ENCODE measurements at places on chromosomes 7 and 10.
A peak's percentile ranks its signal among the peaks of the same experiment; 100 is the strongest.

DNA sequence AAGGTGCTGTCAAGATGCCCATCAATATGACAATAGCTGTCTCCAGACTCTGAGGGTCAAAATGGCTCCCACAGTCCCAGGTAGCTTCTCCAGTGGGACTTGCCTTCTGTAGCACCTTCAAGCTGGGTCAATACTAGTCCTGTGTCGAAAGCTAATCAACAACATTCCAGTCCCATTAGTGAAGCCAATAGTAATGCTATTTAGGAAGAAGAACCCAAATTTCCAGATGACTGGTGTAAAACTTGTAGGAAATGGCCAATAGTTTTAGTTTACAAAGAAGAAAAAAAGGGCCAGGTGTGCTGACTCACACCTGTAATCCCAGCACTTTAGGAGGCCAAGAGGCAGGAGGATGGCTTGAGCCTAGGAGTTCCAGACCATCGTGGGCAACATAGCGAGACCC lies 2.0 kb upstream of the SPOCK2 start:
- DNase-seq = no peak

- no peak for DNase-seq
These were observed 32.5 kb upstream of the TBX20 start for GRCh38 chr7:35286422-35286821.

DNA sequence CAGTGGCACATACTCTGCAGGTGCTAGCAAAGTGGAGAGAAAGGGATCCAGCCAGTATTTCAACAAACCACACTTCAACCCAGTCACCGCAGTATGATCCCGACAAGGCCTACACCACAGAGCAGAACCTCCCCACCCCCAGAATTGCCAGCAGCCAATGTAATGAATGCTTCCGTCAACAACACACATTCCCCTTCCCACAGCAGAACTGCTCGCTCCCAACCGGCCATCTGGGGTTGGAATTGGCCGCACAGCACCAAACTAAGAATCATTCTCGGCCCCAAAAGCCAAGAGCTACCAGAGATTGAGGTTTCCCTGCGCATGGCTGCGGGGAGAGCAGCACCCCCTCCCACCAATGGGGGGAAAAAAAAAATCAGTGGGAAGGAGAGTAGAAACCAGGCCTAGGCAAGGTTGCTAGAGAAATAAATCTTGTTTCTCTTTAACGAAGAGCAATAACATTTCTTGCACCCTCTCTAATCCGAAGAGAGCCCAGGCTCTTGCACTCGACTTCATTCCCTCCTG lies 1.1 kb downstream of the WASL start:
- DNase-seq = peak; percentile 83

GRCh38 chr7:67692425-67692824 lies 695.8 kb downstream of the TYW1 start:
- DNase-seq = no peak

- DNase-seq = no peak
These were observed 9.8 kb upstream of the SEMA3D start for GRCh38 chr7:85196696-85197095.

DNA sequence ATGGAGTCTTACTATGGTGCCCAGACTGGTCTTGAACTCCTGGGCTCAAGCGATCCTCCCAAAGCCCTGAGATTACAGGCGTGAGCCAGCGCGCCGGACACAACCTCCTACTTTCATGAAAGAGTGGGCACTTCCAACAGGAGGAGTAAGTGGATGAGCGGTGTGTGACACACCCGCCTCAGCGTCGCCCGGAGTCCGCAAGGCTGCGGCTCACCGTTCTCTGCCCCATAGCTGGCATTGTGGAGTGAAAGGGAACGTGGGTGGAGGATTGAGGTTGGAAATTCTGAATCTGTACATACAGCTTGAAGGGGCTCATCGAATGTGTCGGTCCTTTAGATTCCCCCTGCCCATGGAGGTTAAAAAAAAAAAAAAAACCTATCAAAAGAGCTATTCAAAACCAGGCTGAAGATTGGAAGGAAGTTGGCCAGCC lies 524 bp upstream of the PRXL2A start:
- no peak for DNase-seq

GRCh38 chr10:48400129-48400849 lies 93.8 kb downstream of the MAPK8 start:
- no peak for DNase-seq

DNA sequence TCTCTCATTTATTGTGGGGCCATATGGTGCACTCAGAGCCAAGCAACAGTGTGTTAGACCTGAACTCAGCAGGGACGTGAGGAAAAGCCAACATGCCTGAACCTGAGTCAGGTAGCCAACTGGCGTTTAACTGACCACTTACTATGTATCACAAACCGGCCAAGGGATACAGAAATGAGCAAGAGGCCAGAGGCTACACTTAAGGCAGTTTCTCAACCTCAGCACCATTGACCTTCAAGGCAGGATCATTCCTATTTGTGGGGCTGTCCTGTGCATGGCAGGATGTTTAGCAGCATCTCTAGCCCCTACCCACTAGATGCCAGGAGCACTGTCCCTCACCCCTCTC lies 103.5 kb upstream of the NANOS1 start:
- DNase-seq = no peak

DNA sequence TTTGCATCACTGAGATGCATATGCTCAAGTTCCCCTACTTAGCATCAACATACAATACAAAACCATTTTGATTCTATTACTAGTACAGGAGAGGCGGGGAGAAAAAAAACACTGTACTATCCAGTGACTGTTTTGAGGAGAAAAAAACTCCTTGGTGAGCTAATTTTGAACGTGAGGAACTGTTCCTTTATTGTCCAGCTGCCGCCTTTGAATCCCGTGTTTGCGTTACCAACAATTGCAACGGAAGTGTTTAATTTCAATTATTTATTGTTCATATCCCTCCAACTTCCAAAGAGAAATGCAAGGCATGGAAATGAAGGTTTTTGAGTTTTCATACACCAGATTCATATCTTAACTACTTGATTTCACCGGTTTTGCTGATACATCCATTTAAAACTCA lies 66.4 kb upstream of the ARHGAP21 start:
- no peak for DNase-seq

DNA sequence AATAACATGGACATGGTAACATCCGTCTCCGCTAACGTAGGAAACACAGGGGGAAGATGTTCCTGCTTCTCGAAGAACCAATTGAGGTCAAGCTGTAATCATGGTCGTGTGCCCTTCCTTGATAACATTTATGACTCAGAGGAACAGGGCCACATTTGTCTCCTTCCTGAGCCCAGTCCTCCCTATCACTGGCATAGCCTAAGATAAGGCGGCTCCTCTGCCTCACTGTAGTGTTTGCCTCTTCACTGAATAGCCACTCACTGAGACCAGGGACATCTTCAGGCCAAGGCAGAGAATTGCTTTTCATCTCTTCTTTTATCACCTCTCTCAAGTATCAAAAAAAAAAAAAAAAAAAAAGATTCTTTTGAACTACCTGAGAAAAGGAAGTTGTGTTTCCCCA lies 5.4 kb upstream of the GRM8 start:
- DNase-seq = no peak

DNA sequence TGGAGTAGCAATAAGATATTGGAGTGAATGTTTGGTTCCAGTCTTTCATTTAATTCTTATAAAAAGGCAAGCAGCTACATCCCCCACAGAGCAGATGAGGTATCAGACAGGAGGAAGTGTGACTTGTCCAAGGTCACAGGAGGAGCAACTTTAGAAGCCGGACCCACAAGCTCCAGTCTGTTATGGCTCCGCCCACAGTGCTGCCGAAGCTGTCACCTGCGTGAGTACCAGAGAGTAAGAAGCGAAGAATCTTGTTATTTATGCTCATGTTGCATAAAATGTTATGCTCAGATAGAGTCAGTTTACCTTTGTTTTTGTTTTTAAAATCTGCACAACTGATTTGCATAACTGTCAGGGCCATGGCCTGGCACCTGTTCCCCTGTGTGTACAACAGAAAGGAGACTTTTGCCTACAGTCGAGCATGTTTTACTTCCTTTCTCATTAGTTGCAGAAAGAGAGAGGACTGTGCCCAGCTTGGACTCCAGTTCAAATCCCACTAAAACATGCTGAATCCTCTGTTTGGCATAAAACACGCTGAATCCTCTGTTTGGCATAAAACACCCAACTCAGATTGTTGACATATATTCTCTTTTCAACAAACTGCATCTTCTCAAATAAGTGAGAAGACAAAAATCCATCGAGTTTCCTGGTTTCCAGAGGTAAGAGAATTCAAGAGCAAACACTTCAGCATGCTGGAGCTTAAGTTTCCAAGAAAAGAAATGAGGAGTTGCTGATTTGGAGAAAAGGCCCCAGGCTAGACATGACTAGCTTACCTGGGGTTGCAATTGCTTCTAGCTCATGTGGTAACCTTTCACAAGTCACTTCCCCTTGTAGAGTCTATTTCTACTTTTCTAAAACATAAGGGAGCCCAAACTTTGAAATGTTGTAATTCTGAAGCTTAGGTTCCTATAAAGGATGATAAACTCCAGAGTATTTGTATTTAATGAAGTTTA lies 409.8 kb upstream of the ZMIZ1 start:
- DNase-seq = no peak

- no peak for DNase-seq
These were observed 994 bp downstream of the SLC25A28 start for GRCh38 chr10:99619090-99619800.

GRCh38 chr10:113357681-113358300 lies 195.1 kb upstream of the HABP2 start:
- no peak for DNase-seq

- no peak for DNase-seq
These were observed 17.0 kb downstream of the FAM131B start for GRCh38 chr7:143345428-143345900.

DNA sequence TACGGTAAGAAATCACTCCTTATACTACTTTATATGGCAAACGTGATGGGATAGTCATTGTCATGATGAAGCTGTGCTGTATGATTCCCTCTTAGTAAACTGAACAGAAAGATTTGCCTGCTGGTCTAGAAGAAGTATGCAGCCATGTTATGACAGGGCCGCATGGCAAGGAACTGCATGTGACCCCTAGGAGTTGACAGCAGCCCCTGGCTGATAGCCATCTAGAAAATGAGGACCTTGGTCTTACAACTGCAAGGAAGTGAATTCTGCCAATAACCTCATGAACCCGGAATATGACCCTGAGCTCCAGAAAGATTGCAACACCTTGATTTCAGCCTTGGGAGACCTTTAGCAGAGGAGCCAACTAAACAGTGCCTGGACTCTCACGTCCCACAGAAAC lies 193.3 kb downstream of the SEMA3E start:
- DNase-seq = no peak

DNA sequence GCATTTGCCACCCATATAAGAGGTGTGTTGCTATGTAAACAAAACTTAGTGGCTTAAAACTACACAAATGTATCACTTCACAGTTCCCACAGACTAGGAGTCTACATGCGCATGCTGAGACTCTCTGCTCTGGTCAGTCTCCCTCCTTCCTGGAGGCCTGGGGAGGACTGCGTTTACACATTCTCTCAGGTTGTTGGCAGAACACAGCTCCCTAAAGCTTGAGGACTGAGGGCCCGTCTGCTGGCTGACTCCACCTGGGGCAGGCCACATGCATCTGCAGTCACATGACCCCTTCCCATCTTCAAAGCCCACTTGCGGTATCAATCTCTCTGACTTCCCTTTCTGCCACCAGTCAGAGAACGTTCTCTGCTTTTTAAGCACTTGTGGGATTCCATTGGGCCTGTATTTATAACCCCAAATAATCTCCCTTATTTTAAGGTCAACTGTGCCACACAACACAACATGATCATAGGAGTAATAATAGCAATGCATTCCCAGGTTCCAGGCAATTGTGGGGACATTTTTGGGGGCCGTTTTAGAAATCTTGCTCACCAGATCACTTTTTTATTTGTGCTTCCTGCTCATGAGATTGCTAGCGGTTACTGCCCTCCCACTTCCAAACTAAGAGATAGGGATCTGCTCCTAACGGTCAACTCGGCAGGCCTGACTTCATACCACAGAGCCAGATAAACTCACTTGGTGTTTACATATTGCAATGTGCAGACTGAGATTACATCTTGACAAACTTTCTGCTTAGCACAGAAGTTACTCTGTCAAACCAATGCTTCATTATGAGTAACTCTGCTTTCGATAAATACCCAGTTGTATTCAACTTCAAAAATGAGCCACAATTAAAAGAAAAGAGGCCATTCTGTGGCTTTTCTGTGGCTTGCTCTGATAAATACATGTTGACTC lies 96.3 kb downstream of the ALOX5 start:
- DNase-seq = peak; percentile 11
